ENCODE measurements at places on chromosomes 5 and 9.
A peak's percentile ranks its signal among the peaks of the same experiment; 100 is the strongest.

GRCh38 chr9:106535439-106535838 lies 327.5 kb upstream of the ZNF462 start:
- DNase-seq, result no peak

- no peak for DNase-seq
Observed at GRCh38 chr9:103798620-103799019, 295.5 kb upstream of the SMC2 start.

- DNase-seq, result no peak
Observed at GRCh38 chr5:91341154-91341553, 42.0 kb downstream of the ARRDC3 start.

- no peak for DNase-seq
Observed at GRCh38 chr5:181231432-181231831, 8.4 kb downstream of the TRIM41 start.

- no peak for DNase-seq
Observed at GRCh38 chr9:77954013-77954665, 77.5 kb downstream of the GNAQ start.

DNA sequence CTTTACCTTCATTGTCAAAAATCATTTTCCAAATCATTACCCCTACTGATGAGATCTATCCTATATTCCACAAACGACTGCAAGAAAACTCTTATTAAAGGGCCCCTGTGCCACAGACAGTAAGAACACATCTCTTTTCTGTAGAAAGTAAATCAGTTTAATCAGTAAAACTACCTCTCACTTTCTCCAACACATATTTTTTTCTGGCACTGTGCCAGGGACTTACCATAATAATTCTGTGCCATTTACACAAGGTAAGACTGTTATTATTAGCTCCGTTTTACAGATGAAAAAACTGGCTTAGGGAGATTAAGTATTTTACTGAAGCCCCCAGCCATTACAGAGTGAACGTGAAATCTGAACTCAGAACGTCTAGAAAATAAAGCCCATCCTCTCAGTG lies 587.0 kb upstream of the COX7C start:
- DNase-seq, result no peak

DNA sequence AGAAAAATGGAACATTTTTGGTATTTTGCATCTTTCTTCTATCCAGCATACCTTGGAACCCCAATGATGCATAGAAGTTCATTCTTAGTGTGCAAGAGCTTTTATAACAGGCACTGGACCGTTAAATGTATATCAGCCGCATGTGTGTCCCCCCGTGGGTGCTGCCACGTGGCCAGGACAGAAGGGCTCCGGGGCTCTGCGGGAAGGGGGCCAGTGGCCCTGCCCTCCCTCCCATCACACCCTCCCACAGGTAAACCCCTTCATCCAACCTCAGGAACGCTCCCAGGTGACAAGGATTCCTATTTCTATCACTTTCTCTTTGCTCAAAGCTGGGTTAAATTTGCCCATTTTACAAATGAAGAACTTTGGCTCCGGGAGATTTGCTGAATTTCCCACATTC lies 393.4 kb upstream of the IRX4 start:
- no peak for DNase-seq

- no peak for DNase-seq
Observed at GRCh38 chr5:171506951-171507350, 87.5 kb downstream of the FGF18 start.

GRCh38 chr5:138569782-138570181 lies 5.4 kb downstream of the HSPA9 start:
- no peak for DNase-seq

- DNase-seq, result no peak
Observed at GRCh38 chr9:79012561-79012960, 559.2 kb upstream of the TLE4 start.

GRCh38 chr5:61301341-61302199 lies 30.5 kb upstream of the ZSWIM6 start:
- DNase-seq, result no peak

GRCh38 chr5:167790462-167791260 lies 500.8 kb upstream of the WWC1 start:
- DNase-seq, result no peak

- no peak for DNase-seq
Observed at GRCh38 chr5:54676481-54677340, 159.2 kb downstream of the SNX18 start.

DNA sequence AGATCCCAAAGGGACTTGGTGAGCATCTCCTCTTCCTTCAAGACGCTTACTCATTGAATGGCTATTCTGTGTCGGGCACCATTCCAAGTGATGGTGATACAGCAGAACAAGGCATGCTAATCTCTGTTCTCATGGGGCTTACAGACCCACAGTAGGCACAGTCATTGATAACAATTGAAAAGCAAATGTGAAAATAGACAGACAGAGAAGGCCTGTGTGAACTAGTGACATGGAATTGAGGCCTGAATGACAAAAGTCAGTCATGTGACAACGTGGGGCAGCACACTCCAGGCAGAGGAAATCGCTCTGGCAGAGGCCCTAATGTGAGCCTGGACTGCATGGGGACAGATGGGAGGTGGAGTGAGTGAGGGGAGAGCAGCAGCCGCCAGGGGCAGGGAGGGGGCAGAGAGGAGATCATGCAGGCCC lies 70.7 kb upstream of the CPLX2 start:
- no peak for DNase-seq

DNA sequence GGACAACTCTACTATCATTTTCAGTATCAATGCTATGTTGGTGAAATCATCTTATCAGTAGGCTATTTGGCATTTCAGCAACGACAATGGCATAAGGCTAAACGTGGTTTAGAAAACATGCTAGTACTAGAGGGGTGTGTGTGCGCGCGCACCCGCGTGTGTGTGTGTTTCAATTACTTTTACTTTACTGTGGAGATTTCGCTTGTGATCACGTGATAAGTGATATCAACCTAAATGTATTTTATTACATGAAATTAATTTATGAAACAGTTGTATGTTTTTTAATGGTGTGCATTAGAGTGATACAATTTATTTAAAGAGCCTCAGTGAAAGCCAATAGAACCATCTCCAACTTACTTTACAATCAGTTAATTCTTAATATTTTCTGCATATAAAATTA lies 587.9 kb upstream of the ITGA1 start:
- no peak for DNase-seq

- no peak for DNase-seq
Observed at GRCh38 chr9:16406526-16407225, 463.8 kb downstream of the BNC2 start.

GRCh38 chr9:100066539-100066938 lies 32.3 kb downstream of the ERP44 start:
- DNase-seq, result peak; percentile 20

- DNase-seq, result peak; percentile 72
Observed at GRCh38 chr9:88387552-88388202, 567 bp upstream of the SPIN1 start.

DNA sequence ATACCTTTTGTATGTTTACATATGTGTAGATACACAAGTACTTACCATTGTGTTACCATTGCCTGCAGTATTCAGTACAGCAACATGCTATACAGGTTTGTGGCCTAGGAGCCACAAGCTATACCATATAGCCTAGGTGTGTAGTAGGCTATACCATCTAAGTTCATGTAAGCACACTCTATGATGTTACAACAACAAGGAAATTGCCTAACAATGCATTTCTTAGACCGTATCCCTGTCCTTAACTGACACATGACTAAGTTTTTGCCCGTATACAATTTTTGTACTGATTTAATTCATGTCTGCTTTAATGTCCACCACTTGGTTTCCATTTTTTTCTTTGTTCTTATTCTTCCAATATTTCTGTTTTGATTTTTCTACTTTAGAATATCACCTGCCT lies 18.5 kb downstream of the TNPO1 start:
- no peak for DNase-seq

DNA sequence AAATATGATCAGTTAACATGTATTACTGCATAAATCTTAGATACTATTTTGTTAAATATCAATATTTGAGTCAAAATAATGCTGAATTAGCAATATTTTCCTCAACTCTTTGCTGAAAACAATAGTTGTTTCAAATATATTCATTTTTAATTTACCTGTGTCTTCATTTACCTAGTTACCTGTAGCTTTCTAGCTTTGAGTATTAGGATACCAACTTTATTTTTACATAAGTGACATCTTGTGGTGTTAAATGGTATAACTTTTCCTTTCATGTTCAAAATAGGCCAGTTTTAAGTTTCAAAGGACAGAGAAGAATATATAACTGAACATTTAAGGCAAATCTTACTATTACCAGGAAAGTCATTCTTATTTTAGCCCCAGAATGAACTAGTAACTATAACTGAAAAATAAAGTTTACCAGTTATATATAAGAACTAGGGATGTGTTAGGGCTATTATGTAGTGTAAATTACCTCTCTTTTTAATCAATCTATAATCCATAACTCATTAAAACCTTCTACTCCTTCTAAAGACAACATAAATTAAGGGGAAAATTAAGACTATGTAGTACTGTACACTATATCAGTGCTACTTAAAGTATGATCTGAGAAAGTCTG lies 25.3 kb downstream of the AP3B1 start:
- DNase-seq, result peak; percentile 51

DNA sequence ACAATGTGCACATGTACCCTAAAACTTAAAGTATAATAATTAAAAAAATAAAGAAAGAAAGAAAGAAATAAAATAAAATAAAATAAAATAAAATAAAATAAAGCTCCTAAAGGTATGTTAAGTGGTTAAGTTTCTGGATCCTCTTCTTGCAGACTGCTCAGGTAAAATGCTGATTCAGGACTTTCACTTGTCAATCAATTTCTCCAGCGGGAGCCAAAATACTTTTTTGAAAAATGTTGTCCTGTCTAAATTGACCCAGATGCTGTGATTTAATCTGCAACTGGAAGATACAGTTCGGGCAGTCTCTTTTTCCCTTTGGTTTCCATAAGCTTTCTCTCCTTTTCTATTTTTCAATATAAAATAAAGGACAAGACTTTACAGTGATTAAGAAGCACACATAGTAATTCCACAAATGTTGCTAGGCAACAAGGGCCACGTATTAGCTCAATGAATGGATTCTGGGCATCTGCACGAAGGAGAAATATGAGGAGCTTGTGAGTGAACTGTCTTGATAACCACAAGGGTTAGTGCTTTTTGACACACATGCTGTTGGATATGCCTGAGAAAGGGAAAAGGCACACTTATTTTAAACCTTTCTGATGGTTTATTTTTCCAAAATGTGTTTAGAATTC lies 38.6 kb downstream of the HTR4 start:
- no peak for DNase-seq

- no peak for DNase-seq
Observed at GRCh38 chr9:93650448-93650847, 74.1 kb downstream of the PHF2 start.

GRCh38 chr5:124080256-124080655 lies 568.3 kb downstream of the CSNK1G3 start:
- no peak for DNase-seq

DNA sequence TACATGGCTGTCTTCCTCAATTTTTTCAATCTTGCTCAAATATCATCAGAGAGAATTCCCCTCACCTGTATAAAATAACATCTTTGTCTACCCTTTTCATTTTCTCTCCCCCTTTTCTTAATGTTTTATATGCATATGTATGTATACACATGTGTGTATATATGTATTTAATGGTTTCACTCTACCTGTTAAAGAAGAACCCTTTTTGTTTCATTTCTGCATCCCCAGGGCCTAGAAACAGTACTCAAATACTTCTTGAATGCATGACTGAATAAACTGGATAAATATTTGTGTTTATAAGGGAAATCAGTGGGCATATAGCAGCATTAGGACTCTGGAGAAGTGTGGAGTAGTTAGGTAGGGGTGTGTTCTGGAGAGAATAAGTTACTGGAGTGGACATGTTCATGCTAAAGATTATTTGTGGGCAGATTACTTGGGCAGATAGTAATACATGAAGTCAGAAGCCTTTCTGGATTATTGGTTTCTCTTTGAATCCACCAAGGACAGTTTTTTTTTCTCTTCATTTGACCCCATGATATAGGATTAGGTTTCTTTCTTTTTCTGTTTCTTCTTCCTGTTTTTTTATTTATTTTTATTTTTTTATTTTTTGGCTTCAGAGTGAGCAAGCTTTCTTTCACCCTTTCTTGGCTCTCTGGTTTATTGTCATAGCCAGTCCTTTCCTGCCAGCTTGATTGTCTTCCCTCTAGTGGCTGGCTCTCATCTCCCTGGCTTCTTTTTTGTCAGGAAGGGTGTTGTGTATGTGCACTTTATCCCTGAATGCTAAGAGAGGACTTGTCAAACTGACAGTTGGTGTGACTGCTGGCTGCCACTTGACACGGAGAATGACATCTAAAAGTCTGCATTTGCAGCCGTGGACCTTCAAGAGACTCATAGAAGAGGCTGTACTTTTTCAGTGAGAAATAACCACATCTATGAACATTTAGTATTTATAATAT lies 89.3 kb downstream of the ZCCHC7 start:
- DNase-seq, result peak; percentile 49

DNA sequence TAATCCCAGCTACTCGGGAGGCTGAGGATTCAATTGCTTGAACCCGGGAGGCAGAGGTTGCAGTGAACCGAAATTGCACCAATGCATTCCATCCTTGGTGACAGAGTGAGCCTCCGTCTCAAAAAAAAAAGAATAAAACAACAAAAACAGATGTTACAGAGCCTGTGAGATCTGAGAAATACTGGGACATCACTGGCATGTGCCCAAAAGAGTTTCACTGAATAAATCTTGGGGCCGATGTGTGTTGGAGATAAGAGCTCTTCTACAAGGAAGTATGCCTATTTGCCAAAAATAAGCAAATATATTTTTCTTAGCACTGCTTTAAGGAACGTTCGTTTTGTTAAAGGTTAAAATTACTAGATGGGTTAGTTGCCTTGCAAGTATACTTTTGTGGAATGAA lies 55.1 kb downstream of the KIAA1958 start:
- DNase-seq, result no peak

DNA sequence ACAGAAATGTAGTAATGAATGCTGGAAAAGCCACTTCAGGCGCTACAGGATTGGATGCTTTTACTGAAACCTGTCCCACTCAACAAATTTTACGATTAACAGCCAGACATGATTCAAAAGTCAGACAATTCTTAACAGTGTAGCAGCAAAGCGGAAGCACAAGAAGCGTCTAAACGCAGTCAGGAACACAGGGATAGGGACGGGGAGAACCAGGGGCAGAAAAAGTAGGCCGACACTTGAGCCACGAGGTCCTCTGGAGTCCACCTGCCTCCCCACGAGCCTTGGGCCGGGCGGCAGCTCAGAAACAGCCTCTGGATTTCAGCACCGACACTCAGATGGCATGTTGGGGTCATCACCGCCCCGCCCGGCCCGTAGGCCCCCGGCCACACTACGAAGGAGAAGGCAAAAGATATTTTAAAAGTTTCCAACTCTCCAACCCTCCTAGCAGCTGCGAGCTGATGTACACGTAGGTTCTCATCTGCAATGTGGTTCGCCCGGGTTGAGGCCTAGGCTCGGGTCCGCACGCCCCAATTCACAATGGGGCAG lies 615 bp downstream of the RACK1 start:
- DNase-seq, result no peak

DNA sequence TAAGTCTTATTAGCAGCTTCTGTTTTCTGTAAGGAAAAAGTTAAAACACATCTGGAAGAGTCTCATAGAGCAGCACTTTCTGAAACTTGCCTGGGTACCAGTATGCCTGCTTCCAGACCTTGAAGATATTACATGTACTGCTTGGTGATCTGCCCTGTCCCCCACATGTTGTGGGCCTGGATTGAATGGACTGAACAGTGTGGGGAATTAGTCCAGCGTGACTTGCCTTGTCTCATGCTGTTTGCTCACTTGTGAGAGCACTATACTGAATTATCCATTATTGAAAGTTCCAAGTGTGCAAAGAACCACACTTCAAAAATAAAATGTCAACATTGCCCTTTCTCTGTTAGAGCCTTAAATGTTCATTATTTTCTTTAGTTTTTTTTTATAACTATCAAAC lies 8.9 kb downstream of the CTNNA1 start:
- no peak for DNase-seq
